ENCODE measurements at places on chromosomes 16 and 17.

DNA sequence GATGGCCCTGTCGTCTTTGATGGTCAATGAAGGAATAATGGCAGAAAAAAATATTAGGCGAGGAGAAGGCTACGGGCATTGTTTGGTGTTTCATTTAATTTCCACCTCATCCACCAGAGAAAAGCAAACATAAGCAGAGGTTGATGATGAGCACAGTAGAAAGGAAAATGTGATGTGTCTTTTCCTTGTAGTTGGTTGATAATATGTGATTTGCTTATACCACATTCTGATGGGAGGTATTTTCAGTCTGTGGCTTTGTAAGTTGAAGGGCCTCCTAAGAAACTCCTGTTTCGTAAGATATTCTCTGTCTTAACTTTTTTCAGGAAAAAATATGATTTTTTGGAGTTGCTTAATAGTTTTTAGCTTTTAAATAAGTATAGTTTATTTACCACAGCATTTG lies 215.7 kb downstream of the PRKCA start:
- DNase-seq = no peak

DNA sequence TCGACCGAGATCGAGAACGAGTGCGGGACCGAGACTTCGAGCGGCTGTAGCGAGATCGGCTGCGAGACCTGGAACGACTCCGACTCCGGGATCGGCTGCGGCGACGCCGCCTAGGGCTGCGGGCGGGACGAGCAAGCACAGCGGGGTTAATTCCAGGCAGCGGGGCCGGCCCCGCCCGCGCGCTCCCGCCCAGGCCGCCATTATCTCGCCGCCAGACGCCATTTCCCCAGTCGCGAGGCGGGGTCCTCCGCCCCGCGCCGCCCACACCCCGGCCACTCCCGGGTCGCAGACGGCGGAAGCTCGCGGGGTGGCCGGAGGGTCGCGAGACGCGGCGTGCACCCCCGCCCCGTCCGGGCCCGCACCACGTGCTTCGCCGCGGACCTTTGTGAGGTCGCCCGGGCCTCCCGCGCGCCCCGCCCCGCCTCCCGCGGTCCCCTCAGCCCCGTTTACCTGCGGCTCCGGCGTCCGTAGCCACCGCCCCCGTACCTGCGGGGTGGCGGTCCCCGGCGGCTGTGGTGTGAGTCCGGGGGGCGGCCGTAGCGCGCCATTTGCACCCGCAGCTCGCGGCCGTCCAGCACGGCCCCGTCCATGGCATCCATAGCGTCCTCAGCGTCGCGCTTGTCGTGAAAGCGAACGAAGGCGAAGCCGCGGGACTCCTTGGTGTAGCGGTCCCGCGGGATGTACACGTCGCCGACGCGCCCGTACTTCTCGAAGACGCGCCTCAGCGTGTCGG lies 616 bp downstream of the SRSF2 start:
- no peak for DNase-seq

- DNase-seq = no peak
Observed at GRCh38 chr17:15908378-15908777, 36.6 kb upstream of the ADORA2B start.

GRCh38 chr17:10698096-10698818 lies 863 bp downstream of the ADPRM start:
- DNase-seq = no peak

DNA sequence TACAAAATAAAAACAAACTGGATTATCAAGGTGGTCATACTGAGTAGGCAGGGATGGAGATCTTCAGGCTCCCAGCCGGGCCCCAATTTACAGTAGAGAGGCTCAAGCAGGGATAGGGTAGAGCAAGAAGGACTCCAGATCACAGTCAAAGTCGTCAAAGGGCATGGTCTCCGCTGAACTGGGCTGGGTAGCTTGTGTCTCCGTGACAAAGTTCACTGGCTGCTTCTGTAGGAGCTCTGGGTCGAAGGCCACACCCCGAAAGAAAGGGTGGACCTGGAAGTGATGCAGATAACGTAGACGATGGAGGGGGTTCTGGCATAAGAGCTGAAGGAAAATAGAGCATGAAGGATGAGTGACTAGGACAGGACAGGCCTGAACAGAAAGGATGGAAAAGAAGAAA lies 3.6 kb downstream of the RSKR start:
- no peak for DNase-seq

DNA sequence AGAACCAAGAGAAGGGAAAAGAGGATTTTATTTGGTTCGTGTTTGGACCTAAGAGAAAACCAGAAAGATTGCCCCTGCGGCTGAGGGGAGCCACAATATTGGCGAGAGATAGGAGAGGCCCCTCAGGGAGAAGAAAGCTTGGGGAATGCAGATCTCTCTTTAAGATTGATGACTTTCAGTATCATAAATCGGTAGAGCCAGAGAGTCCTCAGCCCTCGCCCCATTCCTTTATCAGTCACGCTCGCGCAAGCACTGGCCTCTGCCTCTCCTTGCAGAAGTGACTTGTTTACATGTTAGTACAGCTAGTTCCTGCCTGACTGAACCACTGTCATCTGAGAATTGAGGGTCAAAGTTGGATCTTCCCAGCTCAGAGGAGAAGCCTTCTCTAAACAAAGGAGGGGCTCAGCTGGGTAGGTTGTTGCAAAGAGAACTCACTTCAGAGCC lies 21.5 kb upstream of the KRT19 start:
- no peak for DNase-seq

GRCh38 chr16:89103781-89104180 lies 10.1 kb downstream of the ACSF3 start:
- DNase-seq = no peak

- no peak for DNase-seq
Observed at GRCh38 chr16:83838151-83838550, 30.4 kb downstream of the HSBP1 start.

DNA sequence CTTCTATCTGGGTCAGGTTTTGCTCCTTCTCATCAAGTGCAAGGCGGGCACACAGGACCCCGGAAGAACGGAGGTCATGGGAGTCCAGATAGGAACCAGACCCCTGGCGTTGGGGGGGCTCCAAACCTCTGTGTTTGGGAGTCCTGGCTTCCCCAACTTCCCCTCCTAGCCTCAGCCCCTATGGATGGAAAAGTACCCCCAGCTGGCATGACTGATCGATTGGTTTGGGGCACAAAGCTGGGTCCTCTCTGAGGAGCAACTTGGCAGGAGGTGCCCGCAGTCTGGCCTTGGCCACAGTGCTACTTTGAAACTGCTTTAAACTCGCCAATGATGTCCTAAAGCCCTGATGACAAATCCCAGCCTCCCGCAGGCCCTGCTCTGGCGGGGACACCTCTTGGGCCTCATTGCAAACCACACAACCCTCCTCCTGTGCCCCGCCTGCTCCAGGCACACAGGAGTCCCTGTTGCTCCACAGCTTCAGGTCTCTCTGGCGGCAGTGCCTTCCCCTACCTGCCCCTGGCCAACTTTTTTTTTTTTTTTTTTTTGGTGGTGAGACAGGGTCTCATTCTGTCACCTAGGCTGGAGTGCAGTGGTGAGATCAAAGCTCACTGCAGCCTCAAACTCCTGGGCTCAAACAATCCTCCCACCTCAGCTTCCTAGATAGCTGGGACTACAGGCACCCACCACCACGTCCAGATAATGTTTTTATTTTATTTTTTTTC lies 38.0 kb upstream of the SNN start:
- no peak for DNase-seq

GRCh38 chr17:5705081-5705875 lies 121.0 kb upstream of the NLRP1 start:
- DNase-seq = no peak

DNA sequence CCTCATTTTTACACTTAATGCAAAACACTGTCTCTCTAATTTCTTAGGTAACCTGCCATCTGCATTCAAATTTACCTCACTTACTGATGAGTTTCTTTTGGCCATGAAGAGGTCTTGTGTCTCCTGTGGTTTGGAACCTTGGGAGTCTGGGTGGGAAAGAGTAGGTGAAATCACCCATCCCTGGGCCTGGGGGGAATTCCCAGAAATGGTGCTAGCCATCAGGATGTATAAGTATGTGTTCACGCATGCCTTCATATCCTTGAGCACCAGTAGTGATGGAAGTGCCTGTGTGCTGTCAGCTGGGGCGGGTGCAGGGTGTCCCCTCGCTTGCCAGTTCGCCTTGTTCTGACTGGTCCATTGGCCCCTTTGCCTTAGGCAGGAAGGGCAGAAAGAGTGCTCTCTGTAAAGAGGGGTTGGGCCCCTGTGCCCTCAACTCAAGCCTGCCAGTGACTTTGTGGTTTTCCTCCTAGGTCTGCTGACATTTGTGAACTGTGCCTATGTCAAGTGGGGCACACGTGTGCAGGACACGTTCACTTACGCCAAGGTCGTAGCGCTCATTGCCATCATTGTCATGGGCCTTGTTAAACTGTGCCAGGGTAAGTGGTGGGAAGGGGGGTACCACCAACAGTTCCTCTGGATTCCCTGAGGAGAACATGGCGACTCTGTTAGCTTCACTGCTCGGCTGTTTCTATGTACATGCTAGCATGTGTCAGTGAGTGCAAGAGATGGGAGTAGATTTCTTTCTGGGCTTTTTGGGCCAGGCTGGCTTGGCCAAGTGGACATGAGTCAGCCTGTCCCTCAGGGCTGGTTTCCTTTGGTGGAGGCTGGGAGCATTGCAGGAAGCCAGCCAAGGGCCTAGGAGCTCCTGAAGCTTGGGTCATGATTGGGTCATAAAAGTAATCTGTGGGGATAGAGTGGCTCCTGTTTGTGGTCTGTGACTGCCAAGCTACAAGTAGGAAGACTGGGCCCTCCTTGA lies 23.2 kb downstream of the SLC7A6OS start:
- no peak for DNase-seq

- no peak for DNase-seq
Observed at GRCh38 chr17:64221679-64222078, 41.4 kb downstream of the TEX2 start.

DNA sequence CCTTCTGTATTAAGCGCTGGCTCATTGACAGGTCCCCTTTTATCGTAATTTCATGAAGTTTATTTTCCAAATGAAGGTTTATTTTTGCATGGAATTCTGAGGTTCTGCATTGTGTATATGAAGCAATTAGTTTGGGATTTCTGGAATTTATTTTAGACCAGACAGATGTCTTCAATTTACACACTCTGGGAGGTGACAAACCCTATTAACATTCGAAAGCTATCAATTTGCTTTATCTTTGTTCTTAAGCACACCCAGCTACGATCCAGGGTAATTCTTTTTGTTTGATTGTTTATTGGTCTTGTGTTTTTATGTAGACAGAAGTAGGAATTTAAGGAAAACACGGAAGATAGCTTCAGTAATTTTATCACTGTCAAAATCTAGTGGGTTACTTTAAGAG lies 264.6 kb downstream of the HS3ST3A1 start:
- DNase-seq = no peak

- DNase-seq = no peak
Observed at GRCh38 chr17:3762922-3763776, 37.8 kb downstream of the ITGAE start.

DNA sequence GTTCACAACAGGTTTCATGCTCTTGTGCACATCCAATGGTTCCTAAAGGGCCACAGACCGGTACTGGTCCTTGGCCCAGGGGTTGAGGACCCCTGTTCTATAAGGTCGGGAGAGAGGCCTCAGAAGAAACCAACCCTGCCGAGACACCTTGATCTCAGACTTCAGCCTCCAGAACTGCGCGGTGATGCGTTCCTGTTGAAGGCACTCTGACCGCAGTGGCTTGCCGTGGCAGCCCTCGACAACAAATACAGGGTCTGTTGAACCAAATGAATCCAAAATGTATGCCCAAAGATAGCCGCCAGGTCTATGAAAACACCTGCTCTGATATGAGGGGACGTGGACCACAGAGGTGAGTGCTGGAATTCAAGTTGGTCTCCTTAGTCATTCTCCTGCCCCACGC lies 389.8 kb downstream of the SEC14L1 start:
- DNase-seq = no peak

- DNase-seq = no peak
Observed at GRCh38 chr16:2818272-2818876, 1.3 kb downstream of the PRSS21 start.

DNA sequence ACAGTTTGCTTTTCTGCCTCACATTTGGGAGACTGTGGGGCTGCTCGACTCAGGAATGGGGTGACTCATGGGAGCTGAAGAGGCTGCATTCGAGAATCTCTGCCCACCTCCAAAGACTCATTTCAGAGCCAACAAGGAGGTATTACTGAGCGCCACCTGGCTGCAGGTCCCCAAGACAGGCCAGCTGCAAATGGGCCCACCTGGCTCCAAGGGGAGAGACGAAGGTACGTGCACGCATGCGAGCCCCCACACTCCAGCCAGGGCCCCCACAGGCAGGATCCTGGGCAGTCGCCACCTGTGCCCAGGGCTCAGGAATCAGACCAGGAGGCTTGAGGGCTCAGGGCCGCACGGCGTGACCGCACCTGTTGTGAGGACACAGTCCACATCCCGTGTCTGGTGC lies 6.0 kb downstream of the HAGHL start:
- no peak for DNase-seq

DNA sequence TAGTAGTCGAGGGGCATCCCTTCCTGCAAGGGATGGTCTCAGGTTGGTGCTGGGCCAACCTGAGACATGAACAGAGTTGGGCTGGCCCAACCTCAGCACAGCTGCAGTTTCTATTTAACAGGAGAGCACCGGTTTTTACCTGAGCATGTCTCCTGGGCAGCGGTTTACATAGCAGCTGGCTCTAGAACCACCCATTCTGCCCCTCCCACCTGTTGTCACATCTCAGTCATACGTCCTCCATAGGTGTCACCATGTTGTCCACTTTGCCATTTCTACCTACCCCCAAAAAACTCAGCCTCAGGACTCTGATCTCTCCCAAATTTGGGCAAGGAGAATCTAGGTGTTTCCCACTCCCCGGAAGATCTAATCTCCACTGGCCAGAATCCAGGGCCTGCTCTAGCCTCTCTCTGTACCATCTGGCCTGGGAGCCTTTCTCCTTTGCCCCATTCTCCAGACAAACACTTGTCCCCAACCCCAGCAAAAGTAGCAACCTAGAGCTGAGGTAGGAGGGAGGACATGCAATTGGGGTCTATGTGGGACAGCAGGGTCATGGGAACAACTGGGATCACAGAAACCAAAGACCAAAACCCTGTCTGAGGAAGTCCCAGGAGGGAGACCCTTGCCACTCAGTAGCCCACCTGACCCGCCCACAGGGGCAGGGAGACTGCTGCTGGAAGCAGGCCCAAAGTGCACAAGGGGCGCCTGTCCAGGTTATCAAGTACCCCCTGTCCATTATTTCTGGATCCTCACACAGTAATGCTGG lies 19.1 kb downstream of the ETV4 start:
- DNase-seq = no peak

DNA sequence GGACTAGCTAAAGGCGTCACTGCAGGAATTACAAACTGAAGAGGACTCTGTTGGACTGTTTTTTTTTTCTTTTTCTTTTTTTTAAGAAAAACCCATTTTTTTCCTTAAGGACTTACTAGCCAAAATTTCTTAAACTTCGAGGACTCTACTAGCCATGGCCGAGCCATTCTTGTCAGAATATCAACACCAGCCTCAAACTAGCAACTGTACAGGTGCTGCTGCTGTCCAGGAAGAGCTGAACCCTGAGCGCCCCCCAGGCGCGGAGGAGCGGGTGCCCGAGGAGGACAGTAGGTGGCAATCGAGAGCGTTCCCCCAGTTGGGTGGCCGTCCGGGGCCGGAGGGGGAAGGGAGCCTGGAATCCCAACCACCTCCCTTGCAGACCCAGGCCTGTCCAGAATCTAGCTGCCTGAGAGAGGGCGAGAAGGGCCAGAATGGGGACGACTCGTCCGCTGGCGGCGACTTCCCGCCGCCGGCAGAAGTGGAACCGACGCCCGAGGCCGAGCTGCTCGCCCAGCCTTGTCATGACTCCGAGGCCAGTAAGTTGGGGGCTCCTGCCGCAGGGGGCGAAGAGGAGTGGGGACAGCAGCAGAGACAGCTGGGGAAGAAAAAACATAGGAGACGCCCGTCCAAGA lies 878 bp downstream of the HEXIM1 start:
- no peak for DNase-seq

GRCh38 chr16:29927070-29927905 lies 1.3 kb upstream of the KCTD13 start:
- DNase-seq = no peak

Data from non-pigmented ciliary epithelial cell (primary cell).